ENCODE measurements at places on chromosomes 2 and 18. TPM values are rescaled to one million over a fixed set of nuclear protein-coding genes. Genes with fewer than 3 reads are reported as not detected.

SERPINB2 gene
- 5.2 TPM for total RNA-seq

DGUOK gene
- total RNA-seq = 88.1 TPM

SLC5A7 gene
- total RNA-seq = not detected

RAX gene
- total RNA-seq = not detected

E2F6 gene
- total RNA-seq = 8.2 TPM

STON1 gene
- total RNA-seq = 5.8 TPM

SLC35F6 gene
- 45.6 TPM for total RNA-seq

CYP27C1 gene
- total RNA-seq = not detected

Data from bronchus fibroblast of lung (primary cell).